ENCODE measurements at places on chromosomes 2 and 18. TPM values are rescaled to one million over a fixed set of nuclear protein-coding genes. Genes with fewer than 3 reads are reported as not detected.

DNA sequence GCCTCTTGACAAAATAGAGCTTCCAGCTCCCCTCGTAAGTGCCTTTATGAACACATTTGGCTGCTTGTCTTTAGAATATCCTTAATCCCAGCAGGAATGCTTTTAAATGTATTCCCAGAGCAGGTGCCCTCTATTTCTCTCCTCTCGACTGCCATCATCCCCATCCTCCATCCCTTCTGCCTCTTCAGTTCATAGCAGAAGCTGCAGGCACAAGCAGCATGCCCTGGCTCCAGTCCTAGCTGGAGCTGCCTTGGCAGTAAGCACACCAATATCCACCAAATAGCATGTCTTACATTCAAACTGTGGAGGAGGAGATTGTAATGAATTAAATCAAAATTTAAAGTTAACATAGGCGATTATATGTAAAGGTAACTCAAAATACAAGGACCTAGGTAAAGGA lies 891.3 kb upstream of the SLC39A10 start:
- H3K4me1 ChIP-seq = no peaks in the 10 kb centered on the region
- no peaks in the 10 kb centered on the region for H3K36me3 ChIP-seq
- H3K27ac ChIP-seq = no peak overlapping the region
- DNase-seq = no peak
- H3K4me3 ChIP-seq = no peak overlapping the region

Gene TTN
- total RNA-seq = 1,214 TPM

Gene RSAD2
- total RNA-seq = 0.28 TPM

DNA sequence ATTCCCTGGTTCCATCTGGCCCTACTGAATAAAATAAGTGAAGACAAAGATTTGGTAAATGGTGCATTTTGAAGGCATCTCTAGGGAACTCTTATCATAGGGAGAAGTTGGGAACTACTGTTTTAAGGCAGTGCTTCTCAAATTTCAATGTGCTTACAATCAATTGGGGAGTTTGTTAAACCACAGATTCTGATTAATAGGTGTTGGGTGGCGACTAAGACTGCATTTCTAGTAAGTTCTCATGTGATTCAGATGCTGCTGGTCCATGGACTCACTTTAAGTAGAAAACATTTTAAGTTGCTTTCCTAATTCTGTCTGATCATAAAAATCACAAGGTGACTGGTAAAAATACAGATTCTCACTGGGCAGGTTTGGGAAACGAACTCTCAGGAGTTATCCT lies 14.6 kb downstream of the FARSB start:
- no peak overlapping the region for H3K27ac ChIP-seq
- H3K4me1 ChIP-seq = no peaks in the 10 kb centered on the region
- H3K36me3 ChIP-seq = peaks cover 22% of the 10 kb centered on the region
- H3K4me3 ChIP-seq = no peak overlapping the region
- no peaks in the 10 kb centered on the region for H3K27me3 ChIP-seq

Data from cardiac muscle cell (in vitro differentiated cells and primary cell).